Osteoblast (primary cell): ENCODE measurements at places on chromosomes 5 and 9. TPM values are rescaled to one million over a fixed set of nuclear protein-coding genes. Genes with fewer than 3 reads are reported as not detected.

- no peaks in the 10 kb centered on the region for H3K27me3 ChIP-seq
- H3K4me1 ChIP-seq, result no peaks in the 10 kb centered on the region
- H3K36me3 ChIP-seq, result no peaks in the 10 kb centered on the region
- DNase-seq, result no peak
- H3K4me3 ChIP-seq, result no peak overlapping the region
These were observed 15.7 kb upstream of the MSX2 start for GRCh38 chr5:174708476-174709207.

GABRA6 gene
- not detected in 2 replicates for total RNA-seq

GRCh38 chr9:125409217-125409636, 147.6 kb downstream of the GAPVD1 start:
- H3K36me3 ChIP-seq, result no peaks in the 10 kb centered on the region
- H3K4me1 ChIP-seq, result no peaks in the 10 kb centered on the region

DNA sequence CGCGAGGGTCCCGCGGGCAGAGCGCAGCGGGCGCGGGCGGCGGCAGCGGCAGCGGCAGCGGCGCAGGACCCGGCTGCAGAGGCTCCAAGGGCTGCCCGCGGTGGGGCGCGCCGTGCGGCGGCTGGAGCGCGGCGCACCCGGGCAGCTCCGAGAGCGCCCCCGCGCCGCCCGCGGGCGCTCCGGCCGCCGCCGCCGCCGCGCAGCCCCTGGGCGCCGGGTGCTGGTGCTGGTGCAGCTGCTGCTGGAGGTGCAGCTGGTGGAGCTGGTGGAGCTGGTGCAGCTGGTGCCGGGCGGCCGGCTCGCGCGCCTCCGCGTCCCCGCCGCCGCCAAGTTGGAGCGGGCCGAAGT, 644 bp downstream of the IER5L start:
- peaks cover 26% of the 10 kb centered on the region for H3K4me1 ChIP-seq
- H3K27me3 ChIP-seq, result no peaks in the 10 kb centered on the region
- peak overlapping the region; percentile 93 for H3K4me3 ChIP-seq
- H3K36me3 ChIP-seq, result no peaks in the 10 kb centered on the region
- peak; percentile 92 for DNase-seq
- peak overlapping the region; percentile 42 for H3K27ac ChIP-seq

GRCh38 chr5:170411100-170411499, 21.9 kb upstream of the KCNMB1 start:
- no peaks in the 10 kb centered on the region for H3K4me1 ChIP-seq
- H3K36me3 ChIP-seq, result no peaks in the 10 kb centered on the region
- no peak overlapping the region for H3K27ac ChIP-seq
- no peaks in the 10 kb centered on the region for H3K27me3 ChIP-seq

DNA sequence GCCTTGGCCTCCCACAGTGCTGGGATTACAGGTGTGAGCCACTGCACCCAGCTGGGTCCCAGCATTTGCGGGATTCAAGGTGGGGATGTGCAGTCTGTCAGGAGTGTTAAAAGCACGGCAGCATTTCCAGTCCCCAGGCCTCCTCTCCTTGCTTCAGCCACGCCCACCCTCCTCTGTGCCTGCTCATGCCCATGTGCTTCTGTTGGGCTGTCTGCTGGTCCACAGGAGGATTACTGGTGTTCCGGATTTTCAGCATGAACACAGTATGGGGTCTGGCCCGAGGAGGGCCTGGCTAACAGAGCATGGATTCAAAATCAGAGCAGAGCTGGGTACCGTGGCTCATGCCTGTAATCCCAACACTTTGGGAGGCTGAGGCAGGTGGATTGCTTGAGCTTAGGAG, 5.5 kb downstream of the ARRDC1 start:
- no peaks in the 10 kb centered on the region for H3K27me3 ChIP-seq
- no peak overlapping the region for H3K4me3 ChIP-seq
- no peak overlapping the region for H3K27ac ChIP-seq
- peaks cover 9% of the 10 kb centered on the region for H3K36me3 ChIP-seq
- H3K4me1 ChIP-seq, result peaks cover 17% of the 10 kb centered on the region
- DNase-seq, result peak; percentile 53

IGFBPL1 gene
- total RNA-seq, result 0.36 TPM in 1 of 2 replicates, not detected in the other

GRCh38 chr5:76250463-76250862, 152.6 kb upstream of the IQGAP2 start:
- no peak for DNase-seq
- no peak overlapping the region for H3K27ac ChIP-seq
- H3K4me3 ChIP-seq, result no peak overlapping the region
- no peaks in the 10 kb centered on the region for H3K27me3 ChIP-seq
- no peaks in the 10 kb centered on the region for H3K4me1 ChIP-seq

GRCh38 chr5:167993771-167994170, 297.7 kb upstream of the WWC1 start:
- no peaks in the 10 kb centered on the region for H3K27me3 ChIP-seq
- no peak for DNase-seq
- H3K4me1 ChIP-seq, result no peaks in the 10 kb centered on the region
- H3K27ac ChIP-seq, result no peak overlapping the region

- H3K4me3 ChIP-seq, result no peak overlapping the region
- no peak for DNase-seq
- H3K27me3 ChIP-seq, result no peaks in the 10 kb centered on the region
- H3K4me1 ChIP-seq, result no peaks in the 10 kb centered on the region
- H3K27ac ChIP-seq, result no peak overlapping the region
- H3K36me3 ChIP-seq, result no peaks in the 10 kb centered on the region
These were observed 26.0 kb downstream of the FLT4 start for GRCh38 chr5:180623411-180623834.

C5orf58 gene
- not detected in 2 replicates for total RNA-seq

GRCh38 chr5:37770786-37771185, 69.1 kb downstream of the GDNF start:
- peaks cover 40% of the 10 kb centered on the region for H3K4me1 ChIP-seq
- no peaks in the 10 kb centered on the region for H3K36me3 ChIP-seq
- DNase-seq, result no peak
- H3K27ac ChIP-seq, result peak overlapping the region; percentile 95
- H3K27me3 ChIP-seq, result no peaks in the 10 kb centered on the region

DNA sequence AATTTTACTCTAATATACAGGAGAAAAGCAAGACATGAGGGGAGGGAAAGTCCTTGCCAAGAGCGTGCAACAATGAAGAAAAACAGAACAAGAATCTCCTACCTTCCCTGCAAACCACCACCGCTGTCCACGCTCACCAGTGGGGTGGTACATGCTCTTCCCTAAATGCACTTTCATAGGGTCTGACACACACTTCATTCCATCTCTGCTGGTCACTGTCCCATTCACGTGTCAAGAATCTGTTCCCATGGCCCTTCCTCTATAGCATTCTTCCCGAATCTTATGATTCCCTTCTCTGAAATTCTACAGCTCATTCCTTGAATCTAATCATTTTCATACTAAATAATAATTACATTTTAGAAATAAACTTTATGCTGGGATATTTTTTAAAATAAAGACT, 11.4 kb upstream of the DNAH5 start:
- H3K4me3 ChIP-seq, result no peak overlapping the region
- no peaks in the 10 kb centered on the region for H3K4me1 ChIP-seq
- no peak for DNase-seq
- H3K27ac ChIP-seq, result no peak overlapping the region
- no peaks in the 10 kb centered on the region for H3K36me3 ChIP-seq

DNA sequence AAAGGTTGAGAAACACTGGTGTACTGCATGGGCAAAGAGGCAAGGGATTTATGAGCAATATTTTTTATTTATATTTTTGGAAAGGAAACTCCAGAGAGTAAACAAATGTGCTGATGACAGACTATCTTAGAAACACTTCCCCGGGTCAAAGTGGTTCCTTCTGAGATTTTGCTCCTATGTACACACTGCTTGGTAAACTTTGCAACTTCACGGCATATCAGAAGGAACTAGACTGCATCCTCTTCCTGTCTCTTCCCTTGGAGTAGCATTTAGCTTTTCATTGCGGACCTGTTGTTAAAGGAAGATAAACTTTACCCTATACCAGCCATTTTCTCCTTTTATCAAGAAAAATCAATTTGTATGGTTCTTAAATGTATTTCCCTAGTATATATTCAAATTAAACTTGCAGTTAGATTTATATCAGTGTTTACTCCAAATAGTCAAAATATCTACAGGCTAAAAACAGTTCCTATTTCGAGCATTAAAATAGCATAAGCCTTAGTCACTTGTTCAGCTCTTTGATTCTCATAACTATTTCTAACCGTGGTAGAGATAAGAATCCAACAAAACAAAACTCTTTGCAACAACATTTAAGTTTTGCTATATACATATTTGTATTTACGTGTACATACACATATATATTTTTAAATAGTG, 48.0 kb upstream of the LRRC19 start:
- H3K36me3 ChIP-seq, result no peaks in the 10 kb centered on the region
- peak; percentile 46 for DNase-seq
- H3K4me3 ChIP-seq, result no peak overlapping the region
- no peak overlapping the region for H3K27ac ChIP-seq
- H3K27me3 ChIP-seq, result no peaks in the 10 kb centered on the region

ENTPD2 gene
- not detected in 2 replicates for total RNA-seq

DNA sequence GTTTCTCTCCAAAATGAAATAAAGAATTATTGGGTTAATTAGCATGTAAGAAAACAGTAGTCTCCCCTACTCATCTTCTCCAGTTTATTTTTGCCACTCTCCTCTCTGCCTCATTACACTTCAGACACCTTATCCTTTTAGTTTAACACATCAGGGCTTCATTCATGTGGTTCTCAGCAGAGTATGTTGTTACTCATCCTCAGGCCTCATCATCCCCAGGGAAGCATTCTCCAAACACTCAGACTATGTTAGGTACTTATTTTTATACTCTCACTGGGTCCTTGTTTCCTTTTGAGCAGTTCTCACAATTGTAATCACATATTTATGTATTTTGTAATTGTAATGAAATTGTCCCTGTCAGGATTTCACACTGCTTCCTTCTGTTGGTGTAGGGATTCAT, 470.5 kb downstream of the PDE4D start:
- H3K27ac ChIP-seq, result no peak overlapping the region
- no peak overlapping the region for H3K4me3 ChIP-seq
- H3K4me1 ChIP-seq, result no peaks in the 10 kb centered on the region
- H3K36me3 ChIP-seq, result no peaks in the 10 kb centered on the region
- H3K27me3 ChIP-seq, result no peaks in the 10 kb centered on the region

- peaks cover 16% of the 10 kb centered on the region for H3K4me1 ChIP-seq
- no peak overlapping the region for H3K4me3 ChIP-seq
- no peaks in the 10 kb centered on the region for H3K27me3 ChIP-seq
- DNase-seq, result peak; percentile 96
These were observed 90.0 kb downstream of the PRRT1B start for GRCh38 chr9:131635285-131635684.

GRCh38 chr5:52896534-52897237, 92.5 kb upstream of the ITGA2 start:
- peak; percentile 39 for DNase-seq
- H3K36me3 ChIP-seq, result no peaks in the 10 kb centered on the region
- H3K27ac ChIP-seq, result peak overlapping the region; percentile 5
- peaks cover 36% of the 10 kb centered on the region for H3K4me1 ChIP-seq
- no peaks in the 10 kb centered on the region for H3K27me3 ChIP-seq

- DNase-seq, result no peak
- peaks cover 34% of the 10 kb centered on the region for H3K36me3 ChIP-seq
- peaks cover 4% of the 10 kb centered on the region for H3K4me1 ChIP-seq
- no peak overlapping the region for H3K27ac ChIP-seq
These were observed 6.5 kb downstream of the SFXN1 start for GRCh38 chr5:175484829-175485228.

DNA sequence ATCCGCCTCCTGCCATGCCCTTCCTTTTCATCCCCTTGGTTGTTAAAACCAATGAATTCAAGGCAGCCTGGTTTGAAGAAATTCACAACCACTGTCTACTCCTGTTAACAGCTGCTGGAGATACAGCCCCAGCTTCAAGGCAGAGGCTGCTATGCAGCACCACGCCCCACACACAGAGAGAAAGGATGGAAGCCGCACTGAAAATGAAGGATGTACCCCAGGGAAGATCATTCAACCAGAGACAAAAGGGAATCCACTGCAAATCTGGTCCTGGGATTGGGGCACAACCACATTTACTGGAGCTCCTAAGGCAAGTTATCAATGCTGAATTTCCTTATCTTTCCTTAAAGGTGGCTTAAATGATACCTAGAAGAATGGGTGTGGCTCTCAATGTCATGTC, 58.7 kb downstream of the DPYSL3 start:
- no peaks in the 10 kb centered on the region for H3K36me3 ChIP-seq
- H3K27me3 ChIP-seq, result peaks cover 5% of the 10 kb centered on the region
- no peak overlapping the region for H3K27ac ChIP-seq
- DNase-seq, result no peak
- H3K4me1 ChIP-seq, result peaks cover 17% of the 10 kb centered on the region
- H3K4me3 ChIP-seq, result no peak overlapping the region

DNA sequence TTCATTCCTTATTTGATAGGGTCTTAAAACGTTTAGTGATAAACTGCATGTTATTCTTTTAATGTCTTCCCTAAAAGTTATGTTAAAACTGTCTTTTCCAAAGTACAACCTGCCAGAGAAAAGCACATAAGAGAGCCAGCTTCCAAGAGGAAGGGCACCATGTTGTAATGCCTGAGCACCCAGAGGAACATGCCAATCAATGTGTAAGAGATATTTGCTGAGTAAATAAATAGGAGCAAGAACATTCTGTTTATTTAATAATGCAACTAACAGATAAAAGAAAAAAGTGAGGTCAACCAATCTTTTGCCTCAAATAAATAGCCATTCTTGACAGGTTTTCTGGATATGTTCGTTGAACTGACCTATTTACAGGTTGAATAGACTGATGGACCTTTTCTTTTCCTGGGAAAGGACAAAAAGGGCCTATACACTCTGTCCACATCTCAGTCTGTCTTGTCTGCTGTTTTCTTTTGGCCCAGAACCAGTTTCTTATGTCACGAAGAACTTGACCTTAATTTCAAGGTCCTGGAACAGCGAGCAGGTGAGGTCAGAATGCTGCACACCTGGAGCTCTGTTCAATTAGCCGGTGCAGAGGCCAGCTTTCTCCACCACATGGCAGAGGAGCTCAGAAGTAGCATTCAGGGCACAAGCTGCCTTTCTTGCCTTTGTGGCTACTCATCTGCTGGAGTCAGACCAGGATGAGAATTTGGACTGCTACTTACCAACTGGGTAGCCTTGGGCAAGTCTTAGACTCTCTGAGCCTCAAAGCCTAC, 77.7 kb downstream of the PLCXD3 start:
- no peak overlapping the region for H3K4me3 ChIP-seq
- DNase-seq, result no peak
- H3K27ac ChIP-seq, result no peak overlapping the region
- H3K27me3 ChIP-seq, result no peaks in the 10 kb centered on the region

- H3K4me3 ChIP-seq, result no peak overlapping the region
- H3K27me3 ChIP-seq, result no peaks in the 10 kb centered on the region
- no peak overlapping the region for H3K27ac ChIP-seq
- no peaks in the 10 kb centered on the region for H3K36me3 ChIP-seq
These were observed 421.9 kb downstream of the CDH10 start for GRCh38 chr5:24222876-24223275.

GRCh38 chr9:116868201-116868600, 181.1 kb downstream of the TRIM32 start:
- DNase-seq, result no peak
- no peak overlapping the region for H3K4me3 ChIP-seq
- no peaks in the 10 kb centered on the region for H3K4me1 ChIP-seq
- no peaks in the 10 kb centered on the region for H3K27me3 ChIP-seq
- no peak overlapping the region for H3K27ac ChIP-seq

PNPLA7 gene
- total RNA-seq, result 1.8 and 2.7 TPM in 2 replicates

GRCh38 chr9:132548751-132549640, 33.4 kb upstream of the BARHL1 start:
- no peak overlapping the region for H3K4me3 ChIP-seq
- H3K4me1 ChIP-seq, result no peaks in the 10 kb centered on the region
- H3K27ac ChIP-seq, result no peak overlapping the region
- DNase-seq, result peak; percentile 84
- peaks cover 34% of the 10 kb centered on the region for H3K27me3 ChIP-seq
- H3K36me3 ChIP-seq, result no peaks in the 10 kb centered on the region

INSYN2B gene
- 2.2 and 3.5 TPM in 2 replicates for total RNA-seq

TOR4A gene
- 0.29 and 2.5 TPM in 2 replicates for total RNA-seq

SOWAHA gene
- total RNA-seq, result under 0.01 and 0.29 TPM in 2 replicates
